ENCODE measurements at places on chromosomes 4 and X.

GRCh38 chr4:52253025-52253424, 201.9 kb downstream of the SPATA18 start:
- no peak for DNase-seq

- DNase-seq: no peak
Measured at GRCh38 chr4:3174371-3175338, 74.3 kb upstream of the MSANTD1 start.

GRCh38 chrX:76029385-76029784, 143.5 kb upstream of the PBDC1 start:
- DNase-seq: no peak

GRCh38 chr4:13476915-13477314, 7.2 kb downstream of the RAB28 start:
- DNase-seq: no peak

DNA sequence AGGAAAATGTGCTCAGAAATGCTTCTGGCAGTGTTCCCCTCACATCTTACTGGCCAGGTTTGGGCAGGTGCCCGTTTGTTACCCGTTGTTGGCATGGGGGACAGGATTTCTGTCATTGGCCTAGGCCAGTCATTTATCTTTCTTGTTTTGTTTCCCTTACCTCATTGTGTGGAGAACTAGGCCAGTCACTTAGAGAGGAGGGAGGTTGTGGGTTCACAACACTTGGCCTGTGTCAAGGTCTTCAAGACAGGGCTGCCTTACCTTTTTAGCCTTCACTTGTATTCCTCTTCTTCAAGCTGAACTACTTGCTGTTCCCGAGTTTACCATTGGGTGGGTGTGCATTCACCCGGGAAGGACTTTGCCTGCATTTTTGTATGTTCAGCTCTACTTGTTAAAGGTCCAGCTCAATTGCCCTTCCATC, 17.7 kb downstream of the SNX25 start:
- no peak for DNase-seq
